CD4-positive, alpha-beta T cell treated with Interleukin-10 for 1 hour (primary cell): ENCODE measurements at places on chromosomes 4 and X.

DNA sequence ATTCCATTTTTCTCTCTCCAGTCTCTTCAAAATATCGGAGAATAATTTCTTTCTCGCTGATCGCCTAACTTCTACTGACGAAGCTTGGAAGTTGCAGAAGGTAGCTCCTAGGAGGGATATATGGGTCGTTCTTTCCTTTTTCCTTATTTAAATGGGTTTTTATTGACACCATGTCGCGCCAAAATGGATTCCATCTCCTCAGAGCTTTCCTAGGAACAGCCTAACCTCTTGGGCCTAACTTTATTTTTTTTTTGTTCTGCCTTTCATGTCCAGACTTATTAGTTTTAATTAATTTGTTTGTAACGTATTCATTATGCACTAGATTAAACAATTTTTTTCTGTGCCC lies 359.4 kb upstream of the ZCCHC13 start:
- DNase-seq: no peak

DNA sequence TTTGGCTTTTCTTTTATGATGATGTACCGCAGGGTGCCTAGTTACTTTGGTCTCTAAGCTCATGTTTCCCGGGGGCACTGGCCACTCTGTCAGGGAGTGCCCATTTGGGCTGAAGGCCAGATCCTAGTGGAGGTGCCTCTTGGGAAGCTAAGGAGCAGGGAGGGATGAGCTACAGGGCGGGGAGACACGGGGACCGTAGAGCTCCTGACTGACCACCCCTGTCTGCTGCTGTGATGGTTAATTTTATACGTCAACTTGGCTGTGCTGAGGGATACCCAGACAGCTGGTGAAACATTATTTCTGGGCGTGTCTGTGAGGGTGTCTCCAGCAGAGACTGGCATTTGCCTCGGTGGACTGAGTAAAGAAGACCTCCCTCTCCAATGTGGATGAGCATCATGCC lies 24.9 kb upstream of the CLDN24 start:
- DNase-seq: no peak

DNA sequence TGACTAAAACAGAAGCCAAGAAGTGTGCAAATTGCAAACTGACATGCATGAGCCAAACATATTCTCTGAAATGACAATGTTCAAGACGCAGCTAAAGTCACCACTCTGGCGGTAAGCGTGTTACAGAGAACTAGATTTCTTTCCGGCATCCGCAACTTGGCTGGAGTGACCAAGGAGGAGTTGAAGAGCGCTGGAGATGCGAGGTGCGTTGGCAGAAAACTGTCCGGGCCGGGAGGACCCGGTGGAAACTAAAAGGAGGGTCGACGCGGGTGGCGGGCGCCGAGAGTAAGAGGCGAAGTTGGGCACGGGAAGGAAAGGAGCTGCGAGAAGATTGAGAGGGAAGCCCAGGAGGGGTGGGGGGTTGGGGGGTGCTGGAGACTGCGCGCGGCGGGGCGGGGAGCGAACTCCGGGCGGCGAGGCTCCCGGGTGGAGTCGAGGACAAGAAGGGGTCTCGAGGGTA lies 807 bp downstream of the SEL1L3 start:
- peak; percentile 39 for DNase-seq

DNA sequence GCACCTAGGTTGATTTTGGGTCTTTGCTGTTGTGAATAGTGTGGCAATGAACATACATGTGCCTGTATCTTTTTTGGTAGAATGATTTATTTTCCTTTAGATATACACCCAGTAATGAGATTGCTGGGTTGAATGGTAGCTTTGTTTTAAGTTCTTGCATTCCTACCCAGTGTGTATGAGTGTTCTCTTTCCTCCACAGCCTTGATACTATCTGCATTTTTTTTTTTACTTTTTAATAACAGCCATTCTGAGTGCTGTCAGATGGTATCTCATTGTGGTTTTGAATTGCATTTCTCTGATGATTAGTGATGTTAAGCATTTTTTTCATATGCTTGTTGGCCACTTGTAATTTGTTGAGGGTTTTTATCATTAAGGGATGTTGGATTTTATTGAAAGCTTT lies 351.8 kb upstream of the GNPDA2 start:
- no peak for DNase-seq

DNA sequence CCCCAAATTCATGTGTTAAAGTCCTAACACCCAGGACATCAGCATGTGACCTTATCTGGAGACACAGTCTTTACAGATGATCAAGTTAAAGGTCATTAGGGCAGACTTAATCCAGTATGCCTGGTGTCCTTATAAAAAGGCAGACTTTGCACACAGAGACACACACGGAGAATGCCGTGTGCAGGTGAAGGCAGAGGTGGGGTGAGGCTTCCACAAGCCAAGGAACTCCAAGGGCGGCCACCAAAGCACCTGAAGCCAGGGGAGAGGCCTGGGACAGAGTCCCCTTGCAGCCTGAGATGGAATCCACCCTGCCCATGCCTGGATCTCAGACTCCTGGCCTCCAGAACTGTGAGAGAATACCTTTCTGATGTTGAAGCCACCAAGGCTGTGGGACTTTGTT lies 26.1 kb upstream of the SORCS2 start:
- DNase-seq: no peak

GRCh38 chrX:154378059-154378798 lies 866 bp upstream of the EMD start:
- DNase-seq: peak; percentile 52

- no peak for DNase-seq
These were observed 27.7 kb downstream of the GSX2 start for GRCh38 chr4:54127660-54128059.

DNA sequence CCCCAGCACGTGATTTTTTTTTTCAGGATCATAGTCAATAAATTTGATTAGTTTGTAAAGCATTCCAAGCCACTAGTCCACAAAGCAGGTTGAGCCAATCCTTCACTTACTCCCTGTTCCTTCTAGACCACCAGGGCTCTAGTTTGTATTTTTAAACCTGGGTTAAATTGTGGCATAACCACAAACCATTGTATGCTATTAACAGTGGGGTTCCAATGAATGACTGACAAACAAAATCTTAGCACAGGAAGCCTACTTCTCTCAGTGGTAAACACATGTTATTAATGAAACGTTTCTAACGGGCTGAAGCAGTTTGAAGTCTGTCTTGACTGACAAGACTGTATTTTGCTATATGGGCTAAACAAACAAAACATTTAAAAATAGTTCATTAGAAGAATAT lies 48.6 kb upstream of the GYPA start:
- DNase-seq: no peak

DNA sequence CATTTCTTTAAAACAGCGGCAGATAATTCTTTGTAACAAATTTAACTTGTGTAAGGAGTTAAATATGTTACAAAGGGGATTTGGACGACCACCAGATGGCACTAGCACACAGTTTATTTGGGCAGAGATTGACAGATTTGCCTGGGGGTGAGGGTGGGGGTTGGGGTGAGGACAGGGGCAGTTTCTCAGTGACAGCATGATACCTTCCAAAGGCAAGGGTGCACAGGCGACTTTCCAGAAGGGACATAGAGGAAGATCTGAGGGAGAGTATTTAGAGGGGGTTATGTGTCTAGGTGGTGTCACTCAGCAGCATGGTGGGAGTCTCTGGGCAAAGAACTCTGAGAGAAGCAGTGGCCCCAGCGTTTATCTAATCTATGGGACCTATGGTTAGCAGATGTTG lies 9.6 kb upstream of the TMA16 start:
- peak; percentile 65 for DNase-seq

DNA sequence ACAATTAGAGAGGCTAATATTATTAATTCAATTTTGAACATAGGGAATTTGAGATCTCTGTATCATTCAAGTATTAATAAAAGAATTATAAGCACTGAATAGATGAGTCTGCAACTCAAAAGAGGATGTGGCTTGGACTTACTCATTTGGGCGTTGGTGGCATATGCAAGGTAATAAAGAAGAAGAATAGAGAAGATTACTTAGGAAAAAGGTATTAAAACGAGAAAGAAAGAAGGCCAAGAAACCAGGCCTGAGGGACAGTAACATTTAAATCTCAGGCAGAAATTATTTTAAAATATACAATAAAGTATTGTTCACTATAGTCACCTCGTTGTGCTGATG lies 383.0 kb upstream of the INTU start:
- no peak for DNase-seq

GRCh38 chr4:163866728-163867315 lies 372.3 kb downstream of the TMA16 start:
- DNase-seq: no peak

DNA sequence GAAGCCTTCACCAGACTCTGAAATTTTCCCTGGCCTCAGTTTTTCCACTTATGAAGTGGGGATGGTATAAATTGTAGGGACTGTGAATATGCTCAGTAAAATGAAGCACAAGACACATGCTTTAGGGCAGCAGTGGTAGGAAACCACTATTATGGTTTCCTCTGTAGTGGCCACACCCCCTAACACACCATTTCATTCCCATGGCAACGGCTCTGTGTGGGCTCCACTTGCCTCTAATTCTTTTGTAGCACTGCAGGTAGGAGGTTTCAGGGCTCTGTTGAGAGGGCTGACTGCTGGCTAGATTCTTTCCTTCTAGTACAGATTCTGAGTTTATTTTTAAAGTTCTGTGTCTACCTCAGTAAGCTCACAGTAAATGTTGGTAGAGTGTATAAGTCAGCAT lies 3.5 kb upstream of the VMA21 start:
- peak; percentile 86 for DNase-seq

GRCh38 chrX:10990418-10990817 lies 120.7 kb upstream of the HCCS start:
- no peak for DNase-seq

DNA sequence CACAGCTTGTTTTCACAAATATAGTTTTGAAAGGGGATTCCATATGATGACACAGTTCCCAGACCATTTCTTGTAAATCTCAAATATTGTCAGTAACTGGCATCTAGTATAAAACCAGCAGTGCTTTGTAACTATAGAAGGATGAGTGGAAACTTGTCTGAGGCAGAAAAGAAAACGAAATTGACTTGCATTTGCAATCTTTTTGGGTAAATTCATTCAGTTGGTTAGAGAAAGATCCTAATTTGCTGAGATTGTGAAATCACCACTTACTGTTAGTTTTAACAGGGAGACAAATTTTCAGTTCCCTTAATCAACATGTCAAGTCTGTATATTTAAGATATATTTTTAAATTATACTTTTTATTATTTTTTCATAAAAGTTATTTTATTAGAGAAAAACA lies 71.5 kb upstream of the VEGFC start:
- DNase-seq: no peak

DNA sequence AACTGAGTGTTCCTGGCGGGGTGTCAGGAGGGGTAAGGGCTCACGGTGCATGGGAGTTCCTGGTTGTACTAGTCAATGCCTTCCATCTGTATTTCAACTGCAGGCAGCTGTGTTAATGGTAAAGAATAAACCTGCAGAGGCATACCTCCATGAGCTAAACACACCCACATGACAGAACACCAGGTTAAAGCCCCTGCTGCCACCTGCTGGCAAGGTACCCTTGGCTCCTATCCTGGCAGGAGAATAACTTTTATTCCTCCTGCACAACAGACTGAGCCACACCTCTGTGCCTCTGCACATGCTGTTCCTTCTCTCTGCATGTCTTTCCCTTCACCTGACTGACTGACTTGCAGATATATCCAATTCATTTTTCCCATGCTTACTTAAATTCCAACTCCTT lies 11.1 kb downstream of the ITIH6 start:
- peak; percentile 53 for DNase-seq

- no peak for DNase-seq
These were observed 37.9 kb upstream of the CYP2U1 start for GRCh38 chr4:107893171-107894137.
